GM12865 (cell line): ENCODE measurements at places on chromosomes 16 and 17.

- no peak for DNase-seq
These were observed 27.5 kb downstream of the MPG start for GRCh38 chr16:105521-105920.

GRCh38 chr17:56545106-56545505, 48.4 kb upstream of the NOG start:
- no peak for DNase-seq

- peak; percentile 73 for DNase-seq
These were observed 3.7 kb upstream of the CBX8 start for GRCh38 chr17:79800325-79801155.

GRCh38 chr17:49890077-49890821, 42.4 kb upstream of the TAC4 start:
- no peak for DNase-seq

GRCh38 chr16:89199241-89200123, 855 bp downstream of the SLC22A31 start:
- no peak for DNase-seq

DNA sequence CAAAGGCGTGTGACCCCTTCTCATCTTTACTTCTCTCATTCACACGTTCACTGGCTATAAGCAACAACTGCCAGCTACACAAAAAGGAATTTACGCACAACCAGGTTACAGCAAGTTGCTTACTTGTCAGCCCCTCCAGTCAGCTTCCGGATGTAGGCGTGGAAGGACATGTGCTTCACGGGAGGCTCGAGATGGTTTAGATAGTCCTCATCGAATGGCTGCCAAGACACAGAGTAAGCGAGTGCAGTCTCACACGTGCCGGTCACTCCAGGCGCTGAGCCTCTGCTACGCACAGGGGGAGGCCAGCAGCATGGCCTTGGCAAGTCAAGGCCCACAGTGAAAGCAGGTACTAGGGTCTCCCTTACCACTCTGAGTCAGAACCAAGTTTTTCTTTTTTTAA, 28.3 kb downstream of the NPLOC4 start:
- DNase-seq, result no peak

GRCh38 chr17:15782866-15783265, 50.8 kb downstream of the TBC1D26 start:
- no peak for DNase-seq

DNA sequence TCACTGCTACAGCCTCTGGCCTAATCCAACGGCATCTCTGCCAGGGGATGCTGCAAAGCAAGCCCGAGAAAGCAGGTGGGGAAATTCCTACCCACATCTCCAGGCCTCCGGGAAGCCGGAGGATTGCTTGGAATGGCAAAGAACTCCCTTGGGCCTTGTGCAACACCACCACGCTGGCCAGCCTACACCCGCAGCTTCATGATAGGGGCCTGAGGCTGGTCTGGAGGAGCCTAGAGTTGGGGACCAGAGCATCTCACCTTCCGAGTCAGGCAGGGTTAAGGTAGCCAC, 20.3 kb downstream of the GGA3 start:
- DNase-seq, result no peak

DNA sequence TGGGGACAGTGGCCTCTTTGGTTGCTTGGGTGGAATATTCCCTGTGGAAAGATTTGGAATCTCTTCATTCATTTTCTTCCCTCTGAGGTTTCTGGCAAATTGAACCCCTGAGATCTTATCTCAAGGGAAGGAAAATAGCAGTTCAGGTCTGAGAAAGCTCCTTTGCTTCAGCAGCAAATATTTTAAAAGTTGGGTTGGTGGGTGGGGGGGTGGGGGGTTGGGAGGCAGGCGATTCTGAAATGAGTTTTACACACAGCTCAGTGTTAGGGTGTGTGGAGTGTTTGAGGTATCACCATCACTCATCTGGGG, 6.8 kb downstream of the TBX2 start:
- no peak for DNase-seq
